ENCODE measurements at places on chromosomes 16 and 17.

DNA sequence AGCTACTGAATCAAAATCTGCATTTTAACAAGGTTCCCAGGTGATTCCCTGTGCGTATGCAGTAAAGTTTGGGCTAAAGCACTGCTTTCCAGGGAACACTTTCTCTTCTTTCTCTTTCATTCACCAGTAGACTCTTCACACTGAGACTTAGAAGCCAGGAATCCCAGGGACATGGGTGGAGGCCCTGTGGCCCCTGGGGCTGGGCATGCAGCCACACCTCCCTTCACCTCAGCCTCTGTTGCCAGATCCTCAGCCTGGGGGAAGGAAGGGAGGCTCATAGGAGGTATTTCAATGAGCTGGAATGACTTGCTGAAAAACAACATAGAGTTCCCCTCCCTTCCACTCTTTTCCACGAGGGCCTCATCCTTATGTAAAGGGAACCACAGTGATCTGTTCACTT lies 1.2 kb downstream of the G6PC3 start:
- no peak for DNase-seq

DNA sequence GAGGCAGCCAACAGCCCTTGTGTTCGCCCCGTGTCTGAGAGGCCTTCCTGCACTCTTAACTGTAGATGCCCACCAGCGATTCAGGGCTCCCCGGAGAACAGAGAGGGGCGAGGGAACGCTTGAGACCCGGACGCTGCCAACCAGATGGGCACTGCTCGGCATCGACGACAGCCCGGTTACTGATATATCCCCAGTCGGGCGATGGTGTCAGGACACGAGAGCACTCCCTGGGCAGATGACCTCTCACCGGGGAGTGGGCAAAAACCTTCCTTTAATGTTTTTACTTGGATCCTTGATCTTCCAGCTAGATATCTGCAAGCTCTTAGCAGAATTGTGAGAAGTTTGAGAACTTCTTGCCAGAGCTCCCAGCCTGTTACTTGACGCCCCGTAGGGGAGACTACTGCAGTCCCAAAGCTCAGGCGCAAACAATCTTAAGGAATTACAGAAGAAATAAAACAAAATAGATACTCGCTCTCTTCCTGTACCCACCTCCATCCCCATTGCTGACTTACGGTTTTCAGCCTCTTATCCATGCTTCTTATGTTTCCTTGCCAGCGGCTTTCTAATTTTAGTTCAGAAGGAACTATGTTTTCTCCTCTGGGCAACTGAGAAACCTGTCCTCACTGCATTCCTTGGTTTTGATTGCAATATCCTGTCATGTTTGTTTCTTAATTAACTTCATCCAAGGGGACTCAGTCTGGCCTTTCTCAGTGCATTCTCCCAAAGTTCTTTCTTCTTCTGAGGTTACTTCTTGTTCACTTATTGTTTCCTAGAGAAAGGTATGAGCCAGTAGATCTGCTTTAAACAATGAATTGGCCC lies 845 bp downstream of the SP2 start:
- DNase-seq = no peak

- no peak for DNase-seq
Observed at GRCh38 chr17:62194401-62194800, 129.3 kb upstream of the MED13 start.

- no peak for DNase-seq
Observed at GRCh38 chr16:89352091-89352681, 134.7 kb downstream of the ZNF778 start.

DNA sequence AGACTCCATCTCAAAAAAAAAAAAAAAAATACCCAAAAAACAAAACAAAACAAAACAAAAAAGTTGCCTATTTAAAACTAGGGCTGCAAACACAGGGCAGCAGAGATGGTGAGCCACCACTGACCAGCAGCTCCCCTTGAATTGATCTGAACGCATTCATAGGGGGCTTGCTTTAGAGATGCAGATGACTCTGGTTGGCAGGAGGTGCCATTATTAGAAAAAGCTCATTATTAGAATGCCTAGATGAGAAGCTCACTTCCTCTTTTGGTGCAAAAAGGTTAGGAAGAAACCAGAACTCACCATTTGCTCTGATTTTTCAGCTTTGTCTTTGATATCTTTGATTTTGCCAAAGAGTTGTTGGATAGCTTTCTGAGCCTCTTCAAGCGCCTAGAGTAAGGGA lies 53.1 kb downstream of the VPS53 start:
- no peak for DNase-seq

- no peak for DNase-seq
Observed at GRCh38 chr16:81817789-81818567, 38.9 kb downstream of the PLCG2 start.

DNA sequence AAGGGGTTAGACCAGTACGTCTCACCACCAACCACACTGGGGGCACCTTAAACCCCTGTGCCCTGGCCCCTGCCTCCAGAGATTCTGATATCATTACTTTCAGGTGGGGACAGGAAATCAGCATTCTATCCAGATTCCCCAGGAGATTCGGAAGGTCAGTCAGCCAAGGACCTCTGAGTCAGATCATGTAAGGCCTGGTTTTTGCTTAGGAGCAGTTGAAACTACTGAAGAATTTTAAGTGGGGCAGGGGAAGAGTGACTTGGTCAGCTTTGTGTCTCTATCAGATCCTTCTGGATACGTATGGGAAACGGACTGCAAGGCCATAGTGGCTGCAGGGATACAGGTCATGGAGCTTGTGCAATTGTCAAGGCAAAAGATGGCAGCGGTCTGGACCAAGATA lies 9.0 kb downstream of the EMP2 start:
- no peak for DNase-seq

- no peak for DNase-seq
Observed at GRCh38 chr17:74290340-74290739, 16.3 kb downstream of the DNAI2 start.

DNA sequence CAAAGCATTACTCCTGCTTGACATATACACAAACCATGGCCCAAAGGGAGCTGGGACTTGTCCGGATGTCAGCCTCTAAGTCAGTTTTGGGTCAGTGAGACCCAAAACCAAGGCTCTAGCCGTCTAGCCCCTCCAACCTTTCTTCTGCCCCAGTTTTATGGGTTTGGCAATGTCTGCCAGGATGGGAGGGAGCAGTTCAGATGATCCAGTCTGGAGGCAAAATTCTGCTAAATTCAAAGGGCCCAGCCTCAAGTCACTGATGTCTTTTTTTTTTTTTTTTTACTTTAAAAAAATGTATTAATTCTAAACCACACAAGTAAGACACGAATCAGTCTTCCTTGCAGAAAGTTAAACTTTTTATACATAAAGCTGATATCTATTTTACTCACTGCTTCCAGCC lies 8.6 kb downstream of the NLRC5 start:
- no peak for DNase-seq

- no peak for DNase-seq
Observed at GRCh38 chr17:65742403-65743307, 181.2 kb upstream of the AXIN2 start.
